ENCODE measurements at places on chromosomes 2 and 18.

- DNase-seq, result no peak
Measured at GRCh38 chr2:225326969-225327368, 72.5 kb upstream of the NYAP2 start.

DNA sequence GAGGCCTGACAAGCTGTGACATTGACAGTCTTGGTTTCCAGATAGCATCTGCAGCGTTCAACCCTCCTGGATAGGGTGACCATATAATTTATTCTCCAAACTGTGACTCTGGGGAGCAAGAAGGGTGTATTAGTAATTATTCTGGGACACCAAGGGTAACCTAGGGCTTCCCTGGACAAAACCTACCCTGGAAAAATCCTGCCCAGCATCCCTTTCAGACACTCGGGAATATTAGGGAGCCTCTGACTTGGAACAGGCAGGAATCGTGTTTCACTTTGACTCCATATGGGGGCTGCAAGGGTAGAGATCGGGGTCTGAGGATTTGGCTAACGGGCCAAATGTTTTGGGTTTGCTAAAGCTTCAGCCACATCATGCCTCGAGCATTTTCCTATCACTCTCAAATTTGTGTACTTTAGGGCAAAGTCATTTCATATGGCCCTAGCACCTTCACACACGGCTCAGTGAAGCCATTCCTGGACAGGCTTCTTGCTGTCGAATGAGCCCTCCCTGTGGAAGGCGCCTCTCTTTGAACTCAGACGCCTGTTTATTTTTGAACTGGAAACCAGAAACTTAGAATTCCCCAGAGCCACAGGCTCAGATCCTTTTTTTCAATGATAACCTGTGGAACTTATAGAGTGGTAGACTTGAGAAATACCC is 129.9 kb downstream of the DDX1 start:
- DNase-seq, result no peak

- no peak for DNase-seq
Measured at GRCh38 chr18:45165176-45165713, 450.0 kb upstream of the SLC14A2 start.

- DNase-seq, result no peak
Measured at GRCh38 chr18:9260388-9261380, 73.9 kb upstream of the TWSG1 start.

DNA sequence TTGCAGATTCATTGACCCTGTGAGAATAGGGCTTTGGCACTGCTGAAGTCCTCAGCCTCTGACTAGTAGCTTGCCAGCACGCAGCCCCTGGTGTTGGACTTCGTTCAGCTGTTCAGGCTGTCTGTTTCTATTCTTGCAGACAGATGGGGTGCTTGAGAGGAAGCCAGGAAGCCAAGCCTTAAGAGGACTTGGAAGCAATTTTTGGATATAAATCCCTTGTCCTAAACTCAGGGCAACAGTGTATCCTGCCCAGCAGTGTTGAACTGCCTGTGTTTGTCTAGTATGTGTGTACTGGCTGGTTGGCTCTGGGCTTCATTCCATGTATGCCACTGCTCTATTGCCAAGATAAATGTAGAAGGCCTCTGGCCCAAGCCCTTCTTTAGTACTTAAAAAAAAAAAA is 108.6 kb downstream of the COMMD1 start:
- no peak for DNase-seq

GRCh38 chr2:157267476-157267875 is 10.0 kb downstream of the GALNT5 start:
- no peak for DNase-seq

GRCh38 chr2:160194946-160195345 is 5.1 kb downstream of the ITGB6 start:
- no peak for DNase-seq

GRCh38 chr2:71521436-71521950 is 68.1 kb downstream of the DYSF start:
- DNase-seq, result no peak

GRCh38 chr2:71923887-71924533 is 223.7 kb downstream of the CYP26B1 start:
- peak; percentile 15 for DNase-seq

DNA sequence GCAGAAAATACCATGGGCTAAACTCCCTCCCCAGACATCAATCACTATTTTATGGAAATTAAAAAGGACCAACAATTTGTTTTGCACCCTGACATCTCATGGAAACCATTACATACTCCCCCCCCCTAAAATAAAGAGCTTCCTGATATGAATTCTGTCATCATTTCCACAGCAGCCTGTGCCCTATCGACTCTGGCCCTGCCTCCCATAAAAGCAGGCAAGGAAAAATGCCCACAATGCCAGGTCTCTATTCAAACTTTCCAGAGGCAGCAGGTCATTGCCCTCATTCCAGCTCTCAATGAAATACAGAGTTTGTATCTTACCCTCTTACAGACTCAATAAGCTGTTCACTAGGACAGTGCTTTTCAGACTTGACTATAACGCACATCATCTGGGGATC is 254.4 kb upstream of the TANK start:
- DNase-seq, result no peak

GRCh38 chr2:37836270-37836669 is 88.8 kb upstream of the RMDN2 start:
- no peak for DNase-seq

GRCh38 chr2:19538411-19538963 is 180.1 kb upstream of the OSR1 start:
- DNase-seq, result no peak

DNA sequence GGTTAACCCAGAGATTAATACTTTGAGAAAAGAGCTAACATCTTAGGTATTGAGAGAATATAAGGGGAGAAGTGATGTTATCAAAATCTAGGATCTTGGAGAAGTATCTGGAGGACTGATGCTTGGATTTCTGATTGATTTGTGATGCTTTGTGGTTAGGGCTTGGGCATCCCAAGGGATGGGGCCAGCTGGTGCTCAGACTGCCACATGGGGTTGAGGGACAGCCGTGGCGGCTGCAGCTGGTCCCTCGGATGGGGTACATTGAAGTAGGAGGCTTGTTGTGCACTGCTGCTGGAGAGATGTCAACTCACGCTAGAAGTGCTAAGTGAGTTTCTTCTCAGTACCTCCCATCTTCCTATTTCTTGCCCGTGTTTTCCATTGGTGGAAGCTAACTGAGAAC is 22.4 kb downstream of the HRH4 start:
- no peak for DNase-seq

DNA sequence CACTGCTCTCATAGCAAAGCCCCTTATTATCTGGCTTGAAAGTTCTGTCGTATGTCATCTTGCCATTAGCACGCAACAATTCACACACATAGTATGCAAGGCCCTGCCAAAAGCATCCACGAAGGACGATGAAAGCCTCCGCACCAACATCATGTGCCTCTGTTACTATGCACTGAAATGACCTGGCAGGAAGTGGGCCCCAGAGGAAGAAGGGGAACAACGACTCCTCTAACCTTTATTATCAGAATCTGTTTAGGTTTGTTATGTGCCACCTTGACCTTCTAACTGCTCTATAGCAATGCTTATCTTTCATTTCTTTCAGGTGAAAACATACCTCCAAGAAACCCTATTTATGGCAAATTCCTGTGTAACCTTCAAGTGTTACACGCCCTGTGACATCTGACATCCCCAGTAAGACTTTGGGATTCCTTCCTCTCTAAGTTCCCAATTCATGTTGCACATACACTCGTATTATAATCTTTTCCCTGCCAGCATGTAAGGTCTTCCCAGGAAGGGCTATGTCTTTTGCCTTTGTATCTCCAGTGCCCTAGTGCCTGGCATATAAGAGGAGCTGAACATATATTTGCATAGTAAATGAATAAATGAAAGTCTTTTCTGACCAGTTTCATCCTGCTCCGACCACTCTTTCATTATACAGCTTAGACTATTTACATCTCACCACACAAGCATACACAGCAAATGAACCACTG is 7.0 kb upstream of the NDUFV2 start:
- DNase-seq, result no peak

- no peak for DNase-seq
Measured at GRCh38 chr2:225598426-225598825, 198.9 kb downstream of the NYAP2 start.

DNA sequence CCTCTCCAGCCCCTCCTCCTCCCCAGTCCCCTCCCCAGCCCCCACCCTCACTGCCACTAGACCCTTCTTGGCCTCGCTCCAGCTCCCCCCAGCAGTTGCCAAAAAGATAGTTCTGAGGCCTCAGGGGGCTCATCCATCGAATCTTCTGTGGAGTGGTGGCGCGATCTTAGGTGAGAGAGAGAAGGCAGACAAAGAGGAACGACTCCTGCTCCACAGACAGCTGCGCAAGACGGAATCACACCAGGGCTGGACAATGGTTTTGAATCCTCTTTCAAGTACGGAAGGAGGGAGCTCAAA is 68.1 kb downstream of the LAMA3 start:
- no peak for DNase-seq

GRCh38 chr2:39990335-39990900 is 211.4 kb upstream of the THUMPD2 start:
- DNase-seq, result no peak

- DNase-seq, result no peak
Measured at GRCh38 chr2:210195101-210195852, 24.1 kb upstream of the KANSL1L start.

DNA sequence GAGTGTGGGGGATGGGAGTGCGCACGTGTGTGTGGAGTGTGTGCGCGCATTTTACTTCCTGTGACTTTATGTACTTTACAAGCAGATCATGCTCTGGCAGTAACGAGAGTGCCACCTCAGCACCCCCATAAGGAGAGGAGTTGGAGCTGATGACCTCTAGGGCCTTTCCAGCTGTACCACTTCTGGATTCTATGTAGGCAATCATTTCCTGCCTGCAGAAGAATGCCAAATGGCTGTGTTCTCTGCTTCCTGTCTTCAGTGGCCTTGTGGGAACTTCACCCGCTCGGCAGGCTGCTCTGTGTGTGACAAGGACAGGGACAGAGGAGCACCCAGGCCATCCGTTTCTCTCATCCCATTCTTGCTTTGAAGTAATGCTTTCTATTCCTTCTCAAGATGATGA is 22.8 kb upstream of the ZNF385B start:
- DNase-seq, result no peak

DNA sequence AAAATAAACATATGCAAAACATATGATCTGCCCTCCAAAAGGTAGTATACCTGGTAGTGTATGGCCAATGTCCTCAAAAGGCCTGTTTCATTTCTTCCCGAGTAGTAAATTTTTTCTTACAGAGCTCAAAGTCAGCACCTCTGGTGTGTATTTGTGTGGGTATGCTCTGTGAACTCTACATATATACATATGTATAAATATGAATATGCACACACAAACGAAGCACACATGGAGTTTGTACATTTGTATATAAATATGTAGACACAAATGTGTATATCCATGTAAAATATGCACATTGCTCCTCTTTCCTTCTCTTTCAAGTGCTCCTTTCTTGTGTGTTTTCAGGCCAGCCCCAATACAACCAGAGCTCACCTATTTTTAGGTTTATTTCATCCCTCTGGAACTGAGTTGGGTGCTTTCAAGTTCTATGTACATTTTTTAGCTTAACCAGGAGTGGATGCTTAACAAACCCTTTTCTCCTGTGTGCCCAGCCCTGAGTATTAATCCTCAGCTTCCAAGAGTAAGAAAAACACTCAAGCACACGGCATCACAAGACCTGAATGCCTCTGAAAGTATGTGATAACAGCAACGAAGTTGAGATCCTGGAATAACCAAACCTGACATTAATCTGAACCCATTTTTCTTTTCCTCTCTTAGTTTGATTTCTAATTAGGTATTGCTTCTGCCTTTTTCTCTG is 12.2 kb upstream of the GALNT5 start:
- no peak for DNase-seq

- no peak for DNase-seq
Measured at GRCh38 chr18:23593720-23594119, 7.4 kb upstream of the NPC1 start.

- no peak for DNase-seq
Measured at GRCh38 chr2:939936-940601, 10.6 kb upstream of the SNTG2 start.

DNA sequence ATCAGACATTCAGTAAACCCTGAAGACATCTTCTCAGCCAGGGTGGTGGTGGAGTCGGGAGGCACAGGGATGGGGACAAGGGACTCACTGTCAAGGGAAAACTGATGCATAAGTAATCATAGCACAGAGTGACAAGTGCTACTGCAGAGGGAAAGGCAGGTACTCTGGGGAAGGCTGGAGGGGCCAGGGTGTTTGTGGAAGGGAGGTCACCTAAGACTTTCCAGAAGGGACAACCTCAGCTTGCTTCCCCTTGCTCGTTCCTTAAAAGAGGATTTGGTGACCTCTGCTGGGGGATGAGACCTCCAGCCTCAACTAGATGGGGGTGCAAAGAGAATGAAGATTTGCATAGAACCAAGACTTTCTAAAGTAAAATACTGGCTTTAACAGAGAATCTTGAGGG is 99.5 kb downstream of the SLC4A3 start:
- DNase-seq, result no peak

- no peak for DNase-seq
Measured at GRCh38 chr2:55230551-55230950, 1.5 kb downstream of the CLHC1 start.

DNA sequence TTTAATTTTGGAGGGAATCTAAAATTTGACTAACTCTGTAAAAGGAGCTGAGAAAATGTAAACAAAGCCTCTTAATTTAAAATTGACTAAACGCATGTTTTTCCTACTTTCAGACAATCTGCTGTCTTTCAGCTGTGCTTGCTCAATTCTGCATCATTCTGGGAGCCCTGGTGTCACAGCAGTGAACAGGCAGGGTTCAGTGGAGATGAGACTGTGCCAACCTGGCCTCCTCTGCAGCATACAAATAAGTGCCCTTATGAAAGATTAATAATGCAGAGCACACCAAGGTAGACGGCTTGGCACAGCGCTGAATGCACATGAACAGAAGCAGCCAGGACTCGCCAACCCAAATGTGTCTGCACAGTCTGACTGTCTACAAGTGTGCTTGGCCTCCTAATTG is 222.0 kb upstream of the CHAC2 start:
- DNase-seq, result no peak

GRCh38 chr2:179715196-179715595 is 146.2 kb downstream of the ZNF385B start:
- no peak for DNase-seq

DNA sequence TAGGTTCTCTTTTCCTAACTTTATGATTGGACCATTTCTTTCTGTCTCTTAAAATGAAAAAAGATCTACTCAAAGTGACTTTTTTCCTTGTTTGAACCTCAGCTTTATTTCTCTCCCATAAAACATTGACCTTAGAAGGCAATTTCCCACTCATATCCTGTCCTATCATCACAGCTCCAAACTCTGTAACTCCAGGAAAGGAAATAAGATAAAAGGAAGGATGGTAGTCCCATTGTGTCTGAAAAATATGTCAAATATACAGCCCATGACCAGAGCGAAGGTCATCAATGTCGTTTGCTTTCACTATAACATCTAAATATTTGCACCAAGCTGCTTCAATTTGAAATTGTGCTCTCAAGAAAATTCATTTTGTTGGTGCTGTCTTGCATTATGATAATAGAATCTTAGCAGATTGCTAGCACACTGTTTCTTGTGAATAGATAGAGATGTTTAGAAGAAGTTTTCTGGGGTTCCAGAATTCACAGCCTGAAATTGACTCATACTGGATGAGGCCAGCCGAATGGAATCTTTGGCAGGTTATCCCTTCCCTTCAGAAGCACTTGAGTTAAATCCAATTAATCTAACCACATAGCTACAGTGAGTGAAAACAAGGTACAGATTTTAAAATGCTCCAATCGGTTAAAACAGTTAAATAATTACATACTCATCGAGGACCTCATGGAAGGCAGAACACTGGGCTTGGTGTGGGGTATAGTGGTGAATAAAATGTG is 95.1 kb downstream of the CRIM1 start:
- DNase-seq, result no peak
